MV-4-11 (cell line): ENCODE measurements at places on chromosomes 13 and 19.

DNA sequence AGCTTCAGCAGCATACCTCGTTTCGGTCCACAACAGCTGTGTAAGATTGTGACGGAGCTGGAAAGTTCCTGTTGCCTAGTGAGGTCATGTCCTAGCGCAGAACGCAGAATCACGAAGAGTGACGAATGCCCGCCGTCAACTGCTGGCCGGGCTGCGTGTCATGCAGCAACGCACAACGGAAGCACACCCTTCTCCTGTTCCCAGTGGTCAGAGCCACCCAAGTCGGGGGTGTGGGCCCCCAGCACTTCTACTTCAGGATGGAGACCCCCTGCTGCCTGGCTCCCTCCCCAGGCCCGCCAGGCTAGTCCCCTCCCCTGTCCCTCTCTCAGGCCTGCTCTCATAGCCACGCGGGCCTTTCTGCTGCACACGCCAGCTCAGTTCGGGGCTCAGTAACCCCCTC is 25.9 kb downstream of the C2CD4C start:
- DNase-seq: no peak

DNA sequence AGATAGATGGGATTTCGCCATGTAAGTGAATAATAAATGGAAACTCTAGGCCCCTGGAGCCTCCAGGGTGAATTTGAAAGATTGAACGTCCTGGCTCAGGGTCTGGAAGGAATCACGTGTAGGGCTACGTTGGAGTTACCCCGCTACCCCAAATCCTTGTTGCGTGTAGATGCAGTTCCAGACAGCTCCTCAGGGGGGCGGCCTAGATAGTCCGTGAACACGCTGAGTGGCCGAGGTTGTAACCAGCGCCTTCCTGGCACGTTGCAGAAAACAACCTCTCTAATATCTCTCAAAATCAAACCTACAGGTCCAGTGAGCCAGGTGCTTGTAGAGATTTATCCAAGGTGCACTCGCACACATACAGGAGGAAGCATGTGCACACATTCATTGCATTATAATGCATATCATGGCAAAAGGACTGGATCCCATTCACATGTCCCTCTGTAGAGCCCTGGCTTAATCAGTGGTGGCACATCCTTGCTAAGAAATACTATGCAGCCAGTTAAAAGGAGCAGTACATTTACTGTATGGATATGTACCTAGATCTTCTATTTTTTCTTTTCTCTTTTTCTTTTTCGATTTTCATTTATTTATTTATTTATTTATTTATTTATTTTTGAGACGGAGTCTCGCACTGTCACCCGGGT is 2.5 kb upstream of the KEAP1 start:
- DNase-seq: peak; percentile 74

- DNase-seq: no peak
Observed at GRCh38 chr13:110454956-110455355, 106.6 kb downstream of the RAB20 start.

DNA sequence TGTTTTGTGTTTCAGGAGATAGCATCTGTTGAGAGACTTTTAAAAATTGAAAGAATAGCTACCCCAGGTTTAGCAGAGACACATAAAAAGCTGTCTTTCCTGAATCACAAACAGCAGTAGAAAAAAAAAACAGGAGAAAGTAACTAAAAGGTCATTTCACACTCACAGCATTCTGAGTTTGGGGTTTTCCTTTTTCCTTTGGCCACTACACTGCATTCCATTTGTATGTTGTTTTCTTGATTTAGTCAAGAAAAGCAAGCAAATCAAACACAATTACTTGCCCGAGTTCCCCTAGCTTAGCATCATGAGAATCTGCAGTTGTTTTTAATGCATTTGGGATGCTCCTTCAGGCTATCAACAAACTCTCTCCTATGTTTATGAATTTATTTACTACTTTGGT is 161.0 kb downstream of the KCTD12 start:
- DNase-seq: no peak

- DNase-seq: peak; percentile 75
Observed at GRCh38 chr19:41408256-41408655, 10.6 kb downstream of the BCKDHA start.

DNA sequence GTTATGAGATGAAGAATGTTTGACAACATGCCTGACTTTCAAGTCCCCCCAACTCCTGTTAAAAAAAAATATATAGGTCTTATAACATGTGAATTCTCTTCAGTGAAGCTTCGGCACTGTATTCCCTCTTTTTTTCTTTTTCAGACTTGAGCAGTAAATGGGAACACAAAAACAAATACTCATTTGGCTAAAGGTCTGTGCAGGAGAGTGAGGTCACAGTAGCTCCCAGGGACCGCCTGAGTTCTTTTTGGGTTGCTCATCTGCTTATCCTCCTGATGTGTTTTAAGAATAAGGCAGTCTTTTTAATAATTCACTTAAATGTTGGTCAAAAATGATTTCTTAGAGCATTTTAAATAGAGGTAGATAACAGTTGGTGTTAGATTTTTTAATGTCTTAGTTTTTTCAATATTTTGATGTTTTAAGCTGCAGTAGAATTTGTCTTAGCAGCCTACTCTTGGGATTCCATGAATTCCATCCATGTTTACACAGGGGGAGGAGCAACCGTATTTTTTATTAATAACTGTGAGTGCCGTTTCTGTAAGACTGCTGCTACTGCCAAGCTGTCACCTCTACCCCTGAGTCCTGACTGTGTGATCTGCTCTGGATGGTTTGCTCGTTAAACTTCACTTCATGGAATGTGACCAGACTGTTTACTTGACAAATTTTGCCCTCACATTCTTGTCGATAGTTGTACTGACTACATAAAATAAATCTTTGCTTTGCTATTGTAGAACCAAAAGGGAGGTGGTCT is 14.9 kb downstream of the HNRNPM start:
- DNase-seq: no peak

- peak; percentile 59 for DNase-seq
Observed at GRCh38 chr19:4456476-4456842, 1.1 kb downstream of the UBXN6 start.

- no peak for DNase-seq
Observed at GRCh38 chr19:49119411-49120324, at the start of gene PPFIA3. TSS of gene PPFIA3 (plus strand) at chr19:49119544. CDS start at chr19:49127874, 8,330 bp downstream.

- peak; percentile 64 for DNase-seq
Observed at GRCh38 chr19:6677883-6678689, 8.1 kb upstream of the TNFSF14 start.

DNA sequence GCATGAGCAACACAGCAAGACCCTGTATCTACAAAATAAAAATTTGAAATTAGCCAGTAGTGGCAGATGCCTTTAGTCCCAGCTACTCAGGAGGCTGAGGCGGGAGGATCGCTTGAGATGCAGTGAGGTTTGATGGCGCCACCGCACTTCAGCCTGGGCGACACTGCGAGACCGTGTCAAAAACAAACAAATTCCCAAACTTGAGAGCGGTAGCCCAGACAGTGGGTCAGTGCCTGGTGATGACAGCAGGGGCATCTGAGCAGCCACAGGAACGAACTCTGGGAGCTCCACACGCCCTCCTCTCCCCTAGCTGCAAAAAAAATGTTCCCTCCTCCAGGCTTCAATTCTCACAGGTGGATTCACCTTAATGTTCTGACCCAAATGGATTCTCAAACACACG is 14.1 kb downstream of the ZNF490 start:
- no peak for DNase-seq

DNA sequence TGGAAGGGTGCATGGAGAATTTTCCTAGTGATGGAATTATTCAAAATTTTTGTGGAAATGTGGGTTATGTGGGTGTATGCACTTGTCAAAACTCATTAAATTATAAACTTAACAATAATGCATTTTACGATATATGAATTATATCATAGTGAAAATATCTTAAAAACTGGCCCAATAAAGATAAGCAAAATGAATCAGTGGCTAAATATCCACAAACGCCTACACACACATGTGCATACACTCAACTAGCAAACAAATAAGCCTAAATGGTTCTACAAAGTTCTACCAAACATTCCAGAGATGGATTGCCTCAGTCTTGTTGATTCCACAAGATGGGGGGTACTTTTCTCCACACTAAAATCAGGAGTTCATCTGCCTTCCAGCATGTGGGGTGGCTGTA is 349.5 kb downstream of the TSHZ3 start:
- DNase-seq: no peak
